ENCODE measurements at places on chromosomes 6 and 20. TPM values are rescaled to one million over a fixed set of nuclear protein-coding genes. Genes with fewer than 3 reads are reported as not detected.

GGTLC1 gene
- polyA plus RNA-seq: not detected

- DNase-seq: no peak
These were observed 25.6 kb downstream of the DHX35 start for GRCh38 chr20:38987777-38988176.

DNA sequence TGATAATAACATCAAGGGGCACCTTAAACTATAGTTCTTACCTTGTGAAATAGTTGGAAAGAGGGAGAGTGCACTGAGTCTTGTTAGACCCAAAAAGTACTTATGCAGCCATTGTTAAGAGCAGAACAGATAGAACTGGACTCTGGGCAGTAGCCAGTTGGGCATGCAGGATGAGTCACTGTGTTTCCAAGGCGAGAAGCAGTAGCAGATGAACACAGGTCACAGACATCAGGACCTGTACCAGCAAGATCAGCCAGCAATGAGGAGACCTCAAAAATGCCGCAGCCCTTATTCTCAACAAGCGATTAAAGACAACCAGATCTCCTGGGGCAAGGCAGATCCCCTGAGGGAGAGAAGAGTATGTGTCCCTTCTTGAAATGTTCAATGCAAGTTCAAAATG is 79.0 kb downstream of the SAMD3 start:
- no peak for DNase-seq

PNPLA1 gene
- polyA plus RNA-seq: 3.0 TPM

DNA sequence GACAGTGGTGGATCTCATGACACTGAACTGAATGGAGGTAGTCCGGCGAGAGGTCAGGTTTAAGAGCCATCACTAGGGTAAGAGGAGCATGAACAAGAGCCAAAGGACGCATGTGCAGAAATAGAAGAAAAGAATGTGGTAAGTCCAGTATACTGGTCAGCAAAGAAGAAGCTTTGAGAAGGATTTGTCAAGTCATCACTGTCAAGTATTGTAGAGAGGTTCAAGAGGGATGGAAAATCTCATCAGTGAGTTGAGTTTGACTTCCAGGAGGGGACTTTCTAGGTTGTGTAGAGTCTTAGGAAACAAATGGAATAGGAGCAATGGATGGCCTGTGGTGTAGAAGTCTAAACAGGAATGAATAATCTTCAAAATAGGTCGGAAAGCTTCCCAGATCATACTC is 161.8 kb downstream of the BTBD3 start:
- no peak for DNase-seq

TMEM170B gene
- 8.8 TPM for polyA plus RNA-seq

- no peak for DNase-seq
These were observed 9.3 kb downstream of the MOG start for GRCh38 chr6:29665942-29666825.

DNA sequence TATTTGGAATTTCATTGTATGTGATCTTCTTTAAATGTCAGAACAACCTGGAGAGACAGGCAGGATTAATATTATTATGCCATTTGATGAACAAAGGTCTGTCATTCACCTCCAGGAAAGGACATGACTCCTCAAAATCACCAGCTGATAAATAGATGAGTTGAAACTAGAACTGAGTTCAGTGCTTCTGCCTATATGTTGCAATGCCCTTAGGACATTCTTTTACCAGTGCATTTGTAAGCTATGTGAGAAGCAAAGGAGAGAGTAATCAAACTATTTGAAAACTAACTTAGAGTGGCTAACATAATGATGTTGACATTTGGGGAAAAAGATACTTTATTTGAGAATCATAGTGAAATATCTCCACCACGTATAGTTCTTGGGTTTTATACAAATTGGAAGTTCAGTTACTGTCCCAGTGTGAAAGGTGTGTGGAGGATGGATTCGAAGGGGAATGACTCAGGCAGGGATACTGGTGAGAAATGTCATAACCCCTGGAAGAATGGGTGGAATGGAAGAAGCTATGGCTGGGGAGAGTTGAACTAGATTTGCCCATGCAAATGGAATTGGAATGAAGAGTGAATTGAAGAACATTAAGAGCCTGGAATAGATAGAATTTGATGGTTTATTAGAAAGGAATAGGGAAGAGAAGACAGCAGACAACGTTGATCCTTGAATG is 21.5 kb downstream of the PKIB start:
- DNase-seq: no peak

MMP24 gene
- polyA plus RNA-seq: 1.6 TPM

GRCh38 chr20:23596579-23597250 is 9.0 kb downstream of the CST9 start:
- DNase-seq: no peak

- no peak for DNase-seq
These were observed 29.9 kb downstream of the KIF13A start for GRCh38 chr6:17957498-17957897.

FAM50B gene
- 12.9 TPM for polyA plus RNA-seq

DNA sequence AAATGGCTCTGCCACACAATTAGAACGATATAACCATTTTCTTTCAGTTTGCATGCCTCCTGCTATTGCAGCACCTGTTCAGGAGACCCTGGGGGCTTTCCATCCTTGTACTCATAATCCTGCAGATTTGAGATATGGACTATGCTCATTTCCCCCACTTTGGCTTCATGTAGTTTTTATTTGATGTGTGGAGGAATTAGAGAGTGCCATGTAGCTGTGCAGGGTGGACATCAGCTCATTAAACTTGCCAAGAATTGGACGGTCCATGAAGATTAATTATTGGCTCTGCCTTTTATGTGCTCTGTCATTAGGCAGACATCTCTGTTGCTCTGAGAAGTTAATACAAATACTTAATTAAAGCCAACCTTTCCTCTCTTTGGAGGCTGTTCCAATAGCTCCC is 66.2 kb upstream of the CD83 start:
- DNase-seq: no peak

IL17A gene
- not detected for polyA plus RNA-seq

DNA sequence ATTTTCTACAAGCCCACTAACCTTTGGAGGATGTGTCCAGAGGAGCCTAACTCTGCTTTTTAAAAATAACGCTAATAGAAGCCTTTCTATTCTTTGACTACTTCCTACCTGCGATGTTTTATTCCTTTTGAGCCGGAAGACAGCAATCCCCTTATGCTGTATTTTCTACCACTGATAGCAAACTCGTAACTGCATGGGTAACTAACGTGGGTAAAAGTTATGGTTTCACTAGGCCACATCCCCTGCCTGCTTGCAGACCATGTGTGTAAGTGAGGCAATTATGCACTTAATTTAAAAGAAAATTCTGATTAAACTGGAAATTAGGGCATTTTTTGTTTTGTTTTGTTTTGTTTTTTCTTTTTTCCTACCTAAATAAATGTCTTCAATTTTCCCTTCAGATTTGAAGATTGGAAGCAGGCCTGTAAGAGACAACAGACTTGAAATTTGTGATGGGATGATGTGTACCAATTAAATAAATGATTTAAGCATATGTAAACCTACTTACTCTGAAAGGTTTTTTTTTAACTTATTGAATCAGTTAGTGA is 931 bp downstream of the UFL1 start:
- peak; percentile 16 for DNase-seq

- no peak for DNase-seq
These were observed 14.9 kb downstream of the SYCP2L start for GRCh38 chr6:10901770-10902169.

DNA sequence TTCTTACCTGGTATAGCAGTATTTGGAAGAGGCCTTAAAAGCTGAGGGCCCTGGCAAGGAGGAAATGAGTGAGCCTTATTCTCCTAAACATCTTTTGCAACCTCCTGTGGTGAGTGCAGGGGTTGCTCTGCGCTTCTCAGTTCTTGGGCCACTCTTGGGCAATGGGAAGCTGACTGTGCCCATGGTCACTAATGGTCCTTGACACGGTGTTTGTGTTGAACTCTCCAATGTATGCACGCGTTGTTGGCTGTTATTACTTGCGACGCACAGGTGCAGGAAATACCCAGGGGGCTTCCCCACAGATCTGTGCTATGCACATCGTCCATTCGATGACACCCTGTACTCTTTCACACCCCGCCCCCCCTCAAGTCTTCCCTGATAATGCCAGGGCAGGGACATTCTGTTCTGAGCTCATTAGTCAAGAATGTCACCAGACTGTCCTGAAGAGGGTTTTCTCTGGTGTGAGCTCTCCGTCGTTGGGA is 79.7 kb downstream of the EDN1 start:
- no peak for DNase-seq

Measured in right renal cortex interstitium (tissue), 3 donors.